ENCODE measurements at places on chromosomes 6 and 20.
A peak's percentile ranks its signal among the peaks of the same experiment; 100 is the strongest.

DNA sequence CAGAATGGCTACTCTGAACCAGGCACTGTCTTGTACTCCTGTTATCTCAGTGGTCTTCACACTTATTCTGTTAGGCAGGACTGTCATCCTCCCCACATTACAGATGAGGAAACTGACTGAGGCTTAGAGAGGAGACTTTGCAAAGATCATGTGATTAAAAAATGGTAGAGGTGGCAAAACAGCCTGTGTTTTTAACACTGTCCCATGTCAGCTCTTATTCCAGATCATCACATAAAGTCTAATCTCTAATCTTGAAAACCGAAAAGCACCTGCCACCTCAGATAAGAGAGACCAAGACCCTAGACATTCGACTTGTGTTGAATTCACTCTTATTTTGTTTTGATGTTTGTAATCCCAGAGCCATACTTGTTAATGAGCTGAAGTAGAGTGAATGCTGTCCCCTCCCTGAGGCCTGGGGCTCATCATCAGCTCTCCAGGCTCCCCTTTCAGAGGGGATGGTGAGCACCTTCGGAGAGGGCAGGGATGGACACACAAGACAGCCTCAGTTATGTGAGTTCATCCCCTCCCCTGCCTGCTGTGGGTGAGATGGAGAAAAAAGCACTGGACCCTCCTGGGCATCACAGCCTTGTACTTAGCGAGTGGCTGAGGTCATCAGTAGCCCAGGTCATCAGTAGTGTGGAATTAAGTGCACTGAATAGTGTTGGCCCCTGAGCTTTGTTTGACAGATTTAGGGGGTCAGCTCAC is 30.6 kb downstream of the MTHFD1L start:
- DNase-seq = peak; percentile 53

GRCh38 chr6:38435330-38435729 is 204.4 kb downstream of the BTBD9 start:
- no peak for DNase-seq

- no peak for DNase-seq
These were observed 592.7 kb upstream of the NRSN1 start for GRCh38 chr6:23533311-23533710.

- no peak for DNase-seq
These were observed 12.4 kb upstream of the F13A1 start for GRCh38 chr6:6332811-6333244.

- DNase-seq = no peak
These were observed 311.6 kb downstream of the CDC5L start for GRCh38 chr6:44699082-44699481.

GRCh38 chr20:5393218-5393870 is 76.6 kb upstream of the PROKR2 start:
- DNase-seq = no peak

GRCh38 chr6:150133686-150134085 is 9.2 kb upstream of the PPP1R14C start:
- DNase-seq = no peak

DNA sequence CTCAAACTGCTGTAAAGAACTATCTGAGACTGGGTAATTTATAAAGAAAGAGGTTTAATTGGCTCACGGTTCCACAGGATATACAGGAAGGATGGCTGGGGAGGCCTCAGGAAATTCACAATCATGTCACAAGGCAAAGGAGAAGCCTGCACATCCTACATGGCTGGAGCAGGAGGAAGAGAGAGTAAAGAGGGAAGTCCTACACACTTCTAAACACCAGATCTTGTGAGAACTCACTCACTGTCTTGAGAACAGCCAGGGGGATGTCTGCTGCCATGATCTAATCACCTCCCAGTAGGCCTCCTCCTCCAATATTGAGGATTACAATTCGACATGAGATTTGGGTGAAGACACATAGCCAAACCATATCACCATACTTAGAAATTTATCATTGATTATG is 1307.0 kb upstream of the GJE1 start:
- DNase-seq = no peak

- DNase-seq = no peak
These were observed 1.7 kb upstream of the WFDC2 start for GRCh38 chr20:45467861-45468260.

- DNase-seq = no peak
These were observed 790.1 kb upstream of the SLC35B3 start for GRCh38 chr6:9225441-9225871.

DNA sequence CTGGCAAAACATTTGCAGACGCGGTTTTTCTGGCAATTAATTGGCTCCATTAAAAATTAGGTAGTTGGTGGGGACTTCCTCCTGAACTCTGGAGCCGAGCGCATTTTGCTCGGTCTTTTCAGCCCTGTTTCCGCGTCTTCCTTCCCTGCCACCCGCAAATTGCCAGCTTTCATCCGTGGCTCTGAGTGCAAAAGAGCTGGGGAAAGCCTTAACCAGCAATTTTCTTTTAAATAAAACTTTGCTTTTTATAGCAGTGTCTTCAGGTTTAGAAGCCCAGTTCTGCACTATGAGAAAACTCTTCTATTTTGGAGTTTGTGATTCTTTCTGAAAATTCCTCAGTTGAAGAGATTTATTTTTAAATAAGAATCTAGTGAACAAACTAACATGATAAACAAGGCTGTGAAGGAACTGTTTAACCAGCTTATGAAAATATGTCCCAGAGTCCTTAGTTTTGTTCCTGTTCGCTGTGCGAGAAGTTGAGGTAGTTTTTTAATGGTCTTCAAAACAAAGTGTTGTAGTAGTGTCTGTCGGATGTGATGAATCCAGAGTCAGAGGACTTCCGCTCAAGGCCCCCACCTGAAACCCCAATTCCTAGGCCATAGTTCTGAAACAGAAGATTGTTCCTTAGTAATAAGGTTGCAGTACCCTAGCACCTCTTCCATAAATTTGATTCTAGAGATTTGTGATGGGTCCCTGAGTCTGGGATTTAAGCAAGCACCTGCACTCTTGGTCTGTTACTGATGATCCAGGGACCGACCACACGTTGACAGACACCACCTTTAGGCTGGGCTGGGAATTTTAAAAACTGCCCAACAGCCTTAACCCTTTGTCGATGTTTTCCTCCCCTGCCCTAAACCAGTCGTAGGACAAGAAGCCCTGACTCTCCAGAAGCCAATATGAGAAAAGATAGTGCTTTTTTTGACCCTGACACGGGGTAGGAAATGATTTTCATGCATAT is 950 bp downstream of the KCTD20 start:
- peak; percentile 40 for DNase-seq

GRCh38 chr20:11057624-11058023 is 383.8 kb upstream of the JAG1 start:
- no peak for DNase-seq

DNA sequence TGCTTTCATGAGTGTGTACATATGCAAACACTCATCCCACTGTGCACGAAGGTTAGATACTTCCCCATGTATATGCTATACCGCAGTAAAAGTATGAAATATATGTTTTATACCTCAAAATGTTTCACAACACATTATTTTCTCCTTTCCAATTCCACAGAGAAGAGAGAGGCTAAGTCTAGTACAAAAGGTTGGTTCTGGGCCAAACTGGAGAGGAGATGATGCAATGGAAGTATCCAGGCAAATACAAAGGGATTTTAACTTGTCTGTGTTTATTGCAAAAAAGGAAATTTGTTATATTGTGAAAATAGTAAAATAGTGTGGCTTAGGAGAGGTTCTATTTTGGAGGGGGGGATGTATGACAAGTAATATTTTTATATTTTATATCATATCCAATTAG is 112.6 kb downstream of the PLCB1 start:
- no peak for DNase-seq

DNA sequence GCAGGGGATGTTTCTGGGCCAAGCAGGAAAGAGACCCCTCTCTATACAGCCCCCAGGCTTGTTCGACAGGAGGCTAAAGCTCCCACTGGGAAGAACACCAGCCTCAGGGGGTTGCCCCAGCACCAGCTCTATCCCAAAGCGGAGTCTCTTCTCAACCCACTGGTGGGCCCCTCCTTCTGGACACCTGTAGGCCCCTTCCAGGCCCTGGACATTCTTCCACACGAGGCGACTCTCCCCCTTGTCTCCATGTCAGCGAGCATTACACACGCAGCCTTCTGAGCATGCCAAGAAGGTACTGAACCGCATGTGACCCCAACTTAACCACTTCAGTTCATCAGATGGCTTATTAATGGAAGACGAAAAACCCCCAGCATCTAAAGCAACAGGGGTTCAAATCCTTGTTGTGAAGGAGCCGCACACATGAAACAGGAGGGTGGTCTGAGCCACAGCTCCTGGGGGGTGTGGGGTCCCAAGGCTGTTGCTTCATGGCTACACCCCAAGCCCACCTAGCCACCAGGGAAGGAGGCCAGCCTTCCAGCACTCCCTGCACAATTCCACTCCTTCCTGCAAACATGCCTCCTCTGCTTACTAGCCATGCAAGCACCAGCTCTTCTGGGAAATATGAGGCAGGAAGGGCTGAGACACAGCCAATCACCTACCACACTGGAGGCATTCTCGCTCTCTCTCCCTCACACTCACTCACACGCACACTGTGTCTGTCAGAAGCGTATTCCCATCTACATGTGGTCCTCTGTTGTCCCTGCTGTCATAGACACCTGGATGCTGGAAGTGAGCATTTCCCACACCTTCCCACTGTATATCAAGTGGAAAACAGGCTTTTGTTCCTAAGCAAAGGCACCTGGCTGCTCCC is 104.5 kb downstream of the NOL4L start:
- DNase-seq = no peak

DNA sequence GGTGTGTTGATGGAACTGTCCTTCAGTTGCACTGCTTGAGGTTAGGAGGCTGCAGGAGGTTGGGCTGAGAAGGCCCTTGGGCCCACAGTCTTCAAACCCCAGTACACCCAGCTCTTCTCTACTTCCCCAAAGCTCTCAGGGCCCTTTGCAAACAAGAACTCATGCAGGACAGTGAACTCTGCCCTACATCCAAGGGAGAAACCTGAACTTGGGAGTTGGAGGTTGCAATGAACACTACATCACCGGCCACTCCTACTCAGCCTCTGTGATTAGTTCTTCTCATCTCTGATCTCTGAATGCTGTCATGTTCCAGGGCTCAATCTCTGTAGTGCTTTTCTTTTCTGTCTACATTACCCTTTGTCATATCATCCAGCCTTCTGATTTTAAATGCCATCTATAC is 148.5 kb upstream of the PDE7B start:
- DNase-seq = no peak

GRCh38 chr20:63107449-63108200 is 100.9 kb upstream of the BHLHE23 start:
- DNase-seq = no peak

DNA sequence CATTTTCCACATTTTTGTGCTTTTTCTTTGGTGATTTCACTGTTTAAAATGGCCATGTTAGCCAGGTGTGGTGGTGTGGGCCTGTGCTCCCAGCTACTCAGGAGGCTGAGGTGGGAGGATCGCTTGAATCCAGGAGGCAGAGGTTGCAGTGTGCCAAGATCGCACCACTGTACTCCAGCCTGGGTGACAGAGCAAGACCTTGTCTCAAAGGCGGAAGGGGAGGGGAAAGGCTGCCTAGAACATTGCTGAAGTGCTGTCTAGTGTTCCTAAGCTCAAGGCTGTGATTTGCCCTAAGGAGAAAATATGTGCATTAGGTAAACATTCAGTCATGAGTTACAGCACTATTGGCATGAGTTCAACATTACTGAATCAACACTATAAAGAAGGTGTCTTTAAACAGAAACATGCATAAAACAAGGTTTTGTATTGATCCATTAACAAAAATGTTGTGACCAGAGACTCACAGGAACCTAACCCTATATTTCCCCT is 14.0 kb downstream of the ZC2HC1B start:
- no peak for DNase-seq

GRCh38 chr6:131041814-131042213 is 21.2 kb downstream of the EPB41L2 start:
- no peak for DNase-seq

- DNase-seq = no peak
These were observed 10.8 kb upstream of the EEF1E1 start for GRCh38 chr6:8113131-8113654.

GRCh38 chr6:83071023-83071422 is 3.6 kb downstream of the DOP1A start:
- DNase-seq = no peak

- DNase-seq = no peak
These were observed 25.5 kb upstream of the OSTM1 start for GRCh38 chr6:108100003-108100402.

GRCh38 chr6:28203201-28203600 is 21.9 kb upstream of the ZSCAN9 start:
- no peak for DNase-seq

- DNase-seq = no peak
These were observed 26.0 kb upstream of the RSPO3 start for GRCh38 chr6:127092466-127092865.

DNA sequence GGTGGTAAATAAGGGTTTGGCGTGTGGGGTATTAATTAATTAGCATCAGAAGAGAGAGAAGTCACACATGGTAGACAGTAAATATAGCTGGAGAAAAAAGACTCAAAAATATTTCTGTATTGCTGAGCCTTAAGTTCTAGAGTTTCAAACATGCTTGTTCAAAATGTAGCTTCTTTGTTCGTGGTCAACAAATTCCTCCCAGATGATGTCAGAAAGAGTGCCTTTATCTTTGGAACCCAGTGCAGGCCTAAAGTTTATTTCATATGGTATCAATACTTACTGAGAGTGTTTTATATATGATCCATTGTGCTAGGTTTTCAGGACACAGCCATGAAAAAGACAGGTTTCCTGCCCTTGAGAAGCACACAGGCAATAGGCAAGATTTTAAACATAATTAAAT is 18.3 kb downstream of the MARCKS start:
- no peak for DNase-seq

DNA sequence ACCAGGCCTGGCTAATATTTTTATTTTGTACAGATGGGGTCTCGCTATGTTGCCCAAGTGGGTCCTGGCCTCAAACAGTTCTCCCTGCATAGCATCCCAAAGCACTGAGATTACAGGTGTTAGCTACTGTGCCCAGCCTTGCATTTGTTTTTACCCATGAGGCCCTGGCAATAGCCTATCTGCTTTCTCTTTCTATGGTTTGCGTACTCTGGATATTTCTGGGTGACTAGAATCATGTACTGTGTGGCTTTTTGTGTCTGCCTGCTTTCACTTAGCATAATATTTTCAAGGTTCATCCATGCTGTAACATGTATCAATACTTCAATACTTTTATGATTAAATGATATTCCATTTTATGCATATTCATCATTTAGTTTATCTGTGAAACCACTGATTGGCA is 451.7 kb downstream of the GRIK2 start:
- no peak for DNase-seq

GRCh38 chr20:56014151-56014550 is 8.8 kb upstream of the CBLN4 start:
- DNase-seq = no peak

DNA sequence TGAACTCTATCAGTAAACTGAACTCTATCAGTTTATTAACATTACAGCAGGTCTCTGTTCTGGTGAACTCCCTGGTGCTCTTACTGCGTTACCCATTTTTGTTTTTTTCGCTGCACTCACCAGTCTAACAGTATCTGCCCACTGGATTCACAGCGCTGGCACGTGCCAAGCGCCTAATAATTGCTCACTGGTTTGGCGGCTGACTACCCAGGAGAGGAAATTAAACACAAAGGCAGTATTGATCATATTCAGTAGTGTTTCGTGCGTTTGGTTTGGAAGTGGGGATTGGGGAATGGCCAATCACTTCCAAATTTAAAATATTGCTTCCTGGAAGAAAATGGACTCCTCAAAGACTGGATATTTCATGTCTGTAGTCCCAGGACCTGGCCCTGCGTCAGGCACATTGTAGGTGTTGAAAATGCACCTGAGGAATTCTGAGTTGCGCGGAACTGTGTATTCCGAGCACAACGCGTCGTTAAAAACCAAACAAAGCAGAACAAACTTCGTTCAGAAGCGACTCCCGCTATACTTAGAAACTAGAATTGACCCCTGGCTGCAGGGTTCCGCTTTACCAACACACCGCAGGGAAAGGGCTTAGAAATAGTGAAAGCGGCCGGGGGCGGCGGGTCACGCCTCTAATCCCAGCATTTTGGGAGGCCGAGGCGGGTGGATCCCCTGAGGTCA is 1.1 kb upstream of the RPS12 start:
- peak; percentile 76 for DNase-seq

Data from hematopoietic multipotent progenitor cell treated with erythropoietin and hydrocortisone succinate and interleukin-3 and kit ligand, for 8 days (in vitro differentiated cells).